ENCODE measurements at places on chromosomes 11 and 22. TPM values are rescaled to one million over a fixed set of nuclear protein-coding genes. Genes with fewer than 3 reads are reported as not detected.

- H3K27me3 ChIP-seq = no peaks in the 10 kb centered on the region
- no peaks in the 10 kb centered on the region for H3K36me3 ChIP-seq
- no peak for DNase-seq
- H3K4me3 ChIP-seq = no peak overlapping the region
- H3K4me1 ChIP-seq = no peaks in the 10 kb centered on the region
Measured at GRCh38 chr11:15091625-15092024, 18.2 kb downstream of the CALCB start.

The CCDC87 gene
- total RNA-seq = 15.9 TPM

DNA sequence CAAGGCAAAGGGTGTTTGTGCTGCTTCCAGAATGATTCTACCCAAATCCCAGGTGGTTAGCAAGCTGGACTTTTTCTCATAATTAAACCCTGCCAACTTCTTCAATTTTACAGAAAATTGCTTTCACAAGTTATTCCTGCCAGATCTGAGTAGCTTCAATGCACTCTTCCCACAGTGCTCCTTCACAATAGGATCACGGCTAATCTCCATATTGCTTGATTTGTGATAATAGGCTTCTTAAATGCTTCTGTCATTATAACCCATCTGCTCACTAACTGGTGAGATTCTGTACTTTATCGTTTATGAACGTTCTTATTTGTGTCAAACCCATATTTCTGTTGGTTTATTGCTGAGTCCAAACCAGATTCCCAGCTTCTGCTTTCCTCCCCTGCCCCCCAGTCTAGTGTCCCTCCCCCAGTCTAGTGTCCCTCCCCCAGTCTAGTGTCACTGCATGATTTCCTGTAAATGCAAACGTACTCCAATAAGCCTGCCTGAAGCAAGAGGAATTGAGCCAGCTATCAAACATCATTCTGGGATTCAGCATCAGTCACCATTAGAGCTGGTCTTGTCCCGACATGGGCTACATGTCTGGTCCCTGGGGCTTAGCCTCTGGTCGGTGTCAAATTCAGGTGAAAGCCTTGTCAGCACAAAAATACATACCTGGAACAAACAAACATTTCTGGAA lies 14.0 kb downstream of the MMP3 start:
- no peak overlapping the region for H3K4me3 ChIP-seq
- no peaks in the 10 kb centered on the region for H3K4me1 ChIP-seq
- no peak overlapping the region for H3K27ac ChIP-seq
- no peaks in the 10 kb centered on the region for H3K27me3 ChIP-seq
- DNase-seq = no peak

The DMC1 gene
- total RNA-seq = 10.1 TPM

The DDI1 gene
- total RNA-seq = not detected

GRCh38 chr11:68468217-68468828 lies 7.8 kb downstream of the PPP6R3 start:
- no peaks in the 10 kb centered on the region for H3K27me3 ChIP-seq
- H3K4me3 ChIP-seq = no peak overlapping the region
- peaks cover 98% of the 10 kb centered on the region for H3K4me1 ChIP-seq

The UBQLNL gene
- total RNA-seq = not detected

DNA sequence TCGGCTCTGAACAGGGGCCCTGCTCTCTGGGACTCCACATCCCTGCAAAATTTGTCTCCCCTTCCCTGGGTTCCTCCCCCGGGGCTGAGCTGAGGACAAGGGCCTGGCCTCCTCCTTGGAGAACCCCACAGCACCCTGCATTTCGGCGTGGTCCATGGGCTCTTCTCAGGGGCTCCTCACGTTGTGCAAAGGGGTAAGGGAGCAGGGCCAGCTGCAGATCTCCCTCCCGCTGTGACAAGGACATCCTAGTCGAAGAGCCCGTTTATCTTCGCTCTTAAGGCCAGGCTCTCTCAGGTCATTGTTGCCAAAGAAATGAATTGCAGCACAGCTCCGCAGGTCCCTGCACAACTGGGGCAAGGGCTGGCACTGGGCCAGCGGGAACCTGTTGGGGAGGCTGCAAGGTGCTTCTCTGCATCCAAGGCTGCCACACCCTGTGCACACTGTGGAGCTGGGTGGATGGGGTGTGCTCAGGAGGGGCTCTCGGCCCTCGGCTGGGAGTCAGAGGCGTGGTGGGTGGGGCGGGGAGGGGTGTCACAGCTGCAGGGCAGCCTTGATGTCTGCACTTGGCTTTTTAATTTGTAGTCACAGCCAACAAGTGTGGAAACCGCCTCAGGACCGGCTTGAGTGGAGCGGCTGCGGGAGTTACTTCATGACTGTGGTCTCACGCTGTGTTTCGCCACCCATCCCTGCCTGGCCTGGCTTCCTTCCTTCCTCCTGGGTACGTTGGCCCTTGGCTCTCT lies 26.6 kb upstream of the SEPTIN5 start:
- H3K27me3 ChIP-seq = no peaks in the 10 kb centered on the region
- no peak overlapping the region for H3K27ac ChIP-seq
- H3K4me3 ChIP-seq = no peak overlapping the region
- DNase-seq = no peak

The RIMBP3C gene
- total RNA-seq = not detected

GRCh38 chr11:15776366-15776765 lies 580.0 kb downstream of the SOX6 start:
- H3K36me3 ChIP-seq = no peaks in the 10 kb centered on the region
- no peak for DNase-seq
- H3K27ac ChIP-seq = no peak overlapping the region
- no peak overlapping the region for H3K4me3 ChIP-seq

The GRAP2 gene
- 29.1 TPM for total RNA-seq

DNA sequence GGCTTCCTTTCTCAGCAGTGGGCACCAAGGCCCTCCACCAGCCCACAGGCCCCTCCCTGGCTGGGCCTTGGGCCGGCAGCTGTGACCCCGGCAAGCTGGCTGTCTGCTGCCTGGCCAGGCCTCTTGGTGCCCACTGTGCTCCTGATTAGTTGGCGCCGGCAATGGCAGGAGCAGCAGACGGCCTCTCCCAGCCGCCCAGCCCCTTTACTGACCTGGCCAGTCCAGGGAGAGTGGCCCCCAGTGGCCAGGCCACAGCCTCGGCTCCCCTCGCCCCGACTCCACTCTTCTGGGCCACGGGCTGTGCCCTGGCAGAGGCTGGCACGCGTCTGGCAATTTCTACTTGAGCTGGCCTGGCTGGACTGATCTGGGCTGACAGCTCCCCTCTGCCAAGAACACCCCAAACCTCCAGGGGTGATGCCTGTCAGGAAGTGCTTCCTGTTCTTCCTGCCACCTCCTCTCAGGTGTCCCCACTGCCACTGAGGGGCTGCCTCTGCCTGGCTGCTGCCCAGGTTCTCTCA lies 58.1 kb downstream of the CACNA1I start:
- H3K4me3 ChIP-seq = no peak overlapping the region
- H3K4me1 ChIP-seq = no peaks in the 10 kb centered on the region
- no peak overlapping the region for H3K27ac ChIP-seq

The NCR3LG1 gene
- 4.1 TPM for total RNA-seq
